ENCODE measurements at places on chromosomes 4 and X.

DNA sequence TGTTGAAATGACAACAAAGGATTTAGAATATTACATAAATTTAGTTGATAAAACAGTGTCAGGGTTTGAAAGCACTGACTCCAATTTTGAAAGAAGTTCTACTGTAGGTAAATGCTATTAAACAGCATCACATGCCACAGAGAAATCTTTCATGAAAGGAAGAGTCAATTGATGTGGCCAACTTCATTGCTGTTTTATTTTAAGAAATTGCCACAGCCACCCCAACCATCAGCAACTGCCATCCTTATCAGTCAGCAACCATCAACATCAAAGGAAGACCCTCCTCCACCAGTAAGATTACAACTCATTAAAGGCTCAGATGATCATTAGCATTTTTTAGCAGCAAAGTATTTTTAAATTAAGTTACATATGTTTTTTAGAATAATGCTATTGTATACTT lies 54.6 kb upstream of the RAB9B start:
- no peak for DNase-seq

- no peak for DNase-seq
These were observed 638 bp downstream of the BLTP1 start for GRCh38 chr4:122152711-122153226.

DNA sequence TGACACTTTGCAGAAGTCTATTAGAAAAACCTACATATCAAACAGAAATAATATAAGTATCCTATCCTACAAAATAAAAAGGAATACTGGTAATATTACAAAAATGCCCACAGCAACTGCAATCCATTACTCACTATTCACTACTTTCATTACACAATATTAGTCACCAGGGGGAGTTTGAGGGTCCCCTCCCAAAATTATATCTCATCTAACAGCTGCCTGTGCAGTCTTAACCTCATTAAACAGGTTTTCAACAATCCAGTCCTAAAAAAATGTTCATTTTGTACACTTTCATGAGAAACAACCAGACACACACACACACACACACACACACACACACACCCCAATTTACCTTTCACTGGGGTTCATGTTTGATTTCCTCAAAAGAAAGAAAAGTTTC lies 2.9 kb downstream of the CLOCK start:
- DNase-seq = no peak

GRCh38 chr4:173317004-173317403 lies 17.2 kb downstream of the HMGB2 start:
- no peak for DNase-seq

DNA sequence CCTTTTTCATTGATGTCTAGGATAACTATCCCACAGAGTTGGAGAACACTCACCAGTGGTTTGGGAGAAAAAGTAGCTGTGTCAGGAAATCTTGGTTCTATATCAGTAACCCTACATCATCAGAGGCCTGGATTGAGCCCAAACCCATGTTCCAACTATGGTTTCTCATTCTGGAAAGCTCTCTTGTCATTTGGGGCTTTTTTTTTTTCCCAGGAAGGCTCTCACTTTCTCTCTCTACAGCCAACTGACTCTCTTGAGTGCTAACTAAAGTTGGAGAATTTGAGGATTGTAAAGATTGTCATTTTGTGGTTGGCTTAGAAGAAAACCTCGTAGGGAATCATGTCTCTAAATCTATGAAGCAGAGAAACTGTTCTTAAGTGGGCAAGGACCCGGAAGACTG lies 228.2 kb upstream of the DIPK2B start:
- DNase-seq = no peak

DNA sequence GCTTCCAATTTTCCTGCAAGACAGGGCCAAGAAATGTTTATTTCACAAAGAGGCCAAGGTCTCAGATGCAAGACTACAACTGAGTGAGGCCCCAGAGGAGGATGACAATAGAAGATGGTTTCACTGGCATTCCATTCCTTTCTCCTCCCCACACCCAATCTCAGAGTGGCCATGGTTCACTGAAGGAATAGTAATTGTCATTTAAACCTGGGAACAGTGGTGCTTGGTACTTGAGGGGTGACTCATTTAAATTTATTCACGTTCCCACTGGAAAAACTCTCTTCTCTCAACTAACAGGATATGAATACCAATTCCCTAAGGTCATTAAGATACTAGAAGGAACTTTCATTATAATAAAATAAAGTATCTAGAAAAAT lies 35.3 kb upstream of the CXCL8 start:
- DNase-seq = no peak

DNA sequence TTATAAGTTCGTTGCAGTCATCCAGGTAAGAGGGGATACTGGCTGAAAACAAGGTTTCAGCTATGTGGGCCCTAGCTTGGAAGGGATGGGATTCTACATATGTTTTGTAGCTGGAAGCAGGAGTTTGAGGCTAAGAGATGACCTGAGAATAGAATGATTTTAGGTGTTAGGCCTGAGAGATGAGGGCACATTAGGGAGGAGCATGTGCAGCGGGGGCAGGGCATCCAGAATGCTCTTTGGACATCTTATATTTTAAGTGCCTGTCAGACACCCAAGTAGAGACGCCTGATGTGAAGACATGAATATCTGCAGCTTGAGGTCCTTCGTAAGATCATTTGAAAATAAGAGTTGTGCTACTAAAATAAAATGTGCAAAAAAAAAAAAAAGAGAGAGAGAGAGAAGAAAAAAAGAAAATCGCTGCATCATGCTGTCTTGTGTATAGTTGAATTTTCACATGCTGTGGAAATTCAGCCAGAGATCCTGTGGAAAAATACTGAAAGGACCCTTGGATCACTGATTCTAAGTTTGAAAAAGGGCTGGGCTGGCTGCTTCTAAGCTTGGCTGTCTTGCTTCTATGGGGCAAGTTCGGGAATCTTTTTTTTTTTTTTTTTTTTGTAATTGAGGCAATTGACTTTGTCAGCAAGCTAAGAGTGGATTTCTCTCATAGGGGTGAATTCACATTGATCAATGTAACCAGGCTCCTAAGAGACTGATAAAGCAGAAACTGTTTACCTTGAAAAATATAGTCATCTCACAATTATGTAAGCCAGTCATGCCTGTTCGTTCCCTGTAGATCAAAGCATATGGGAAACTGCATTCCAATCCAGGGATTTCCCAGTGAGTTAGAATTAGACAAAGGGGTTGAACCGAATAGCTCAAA lies 341.0 kb upstream of the GATB start:
- DNase-seq = no peak

DNA sequence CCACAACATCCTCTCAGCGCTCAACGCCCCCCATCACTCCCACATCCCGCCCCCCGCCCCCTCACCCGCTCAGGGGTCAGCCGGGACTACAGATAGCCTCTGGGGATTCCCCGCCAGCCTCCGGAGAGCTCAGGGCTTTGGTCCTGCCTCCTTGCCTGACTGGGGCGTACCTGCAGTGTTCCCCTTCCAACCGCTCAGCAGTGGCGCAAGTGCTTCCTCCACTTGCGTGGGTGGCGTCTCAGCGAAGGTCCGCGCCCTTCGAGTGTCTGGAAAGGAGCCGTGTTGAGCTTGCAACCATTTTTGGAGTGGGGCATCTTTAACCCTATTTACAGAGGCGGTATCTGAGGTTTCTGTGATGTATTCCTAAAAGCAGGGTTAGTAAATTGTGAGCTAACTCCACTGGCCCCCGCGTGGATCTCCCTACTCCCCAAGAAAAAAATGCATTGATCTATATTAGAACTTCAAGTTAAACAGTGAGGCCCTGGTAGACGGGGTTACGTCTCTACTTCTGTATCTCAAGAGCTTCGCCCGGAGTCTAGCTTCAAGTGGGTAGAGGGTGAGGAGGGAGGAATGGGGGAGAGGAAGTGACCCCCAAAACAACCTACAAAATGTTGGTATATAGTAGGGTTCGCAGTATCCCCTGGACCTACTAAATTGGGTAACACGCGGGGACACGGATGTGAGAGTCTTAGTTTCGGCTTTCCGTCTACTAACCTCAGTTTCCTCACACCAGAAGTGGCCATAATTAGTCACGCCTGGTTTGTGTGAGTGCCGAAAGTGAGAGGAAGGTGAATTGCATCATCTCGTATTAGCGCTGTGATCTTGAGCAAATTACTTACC lies 16.1 kb downstream of the NKX3-2 start:
- DNase-seq = no peak

DNA sequence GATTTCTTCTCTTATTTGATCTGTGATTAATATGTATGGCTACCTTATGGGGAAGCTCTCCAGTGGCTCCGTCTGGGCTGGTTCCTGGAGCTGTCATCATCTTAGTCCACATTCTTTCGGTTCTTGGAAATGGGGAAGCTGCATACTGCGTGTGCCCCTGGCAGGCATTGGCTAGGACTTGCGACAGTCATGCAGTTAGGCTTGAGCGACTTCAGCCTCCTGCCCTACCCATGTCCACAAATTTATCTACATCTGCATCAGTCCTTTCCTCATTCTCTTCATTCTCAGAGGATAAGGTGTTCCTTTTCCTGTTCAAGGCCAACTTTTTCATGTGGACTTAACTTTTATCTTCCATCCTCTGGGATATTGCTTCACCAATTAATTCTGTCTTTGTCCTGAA lies 214.2 kb downstream of the RELL1 start:
- no peak for DNase-seq

- peak; percentile 1 for DNase-seq
These were observed 208.9 kb downstream of the NWD2 start for GRCh38 chr4:37453281-37453998.

DNA sequence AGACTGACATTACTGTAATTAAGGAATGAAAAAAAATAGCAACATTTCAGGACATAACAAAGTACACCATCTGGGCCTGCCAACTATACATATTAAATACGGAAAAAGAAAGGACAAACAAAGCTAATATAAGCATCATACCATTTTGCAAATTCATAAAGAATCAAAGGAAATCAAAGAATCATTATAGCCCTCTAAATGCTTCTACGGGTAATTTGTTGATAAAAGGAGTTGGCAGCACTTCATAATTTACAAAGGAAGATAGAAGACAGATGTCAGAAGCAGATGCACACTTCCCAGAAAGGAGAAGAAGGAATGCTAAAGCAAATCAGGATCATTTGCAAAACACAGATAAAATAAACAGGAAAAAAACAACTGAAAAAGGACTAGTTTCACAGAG lies 1757.3 kb downstream of the PCDH7 start:
- DNase-seq = no peak

GRCh38 chr4:64000241-64000640 lies 409.0 kb downstream of the TECRL start:
- DNase-seq = no peak

GRCh38 chr4:82906469-82906868 lies 5.9 kb downstream of the THAP9 start:
- DNase-seq = no peak

GRCh38 chr4:112776535-112776934 lies 139.6 kb downstream of the LARP7 start:
- DNase-seq = no peak

DNA sequence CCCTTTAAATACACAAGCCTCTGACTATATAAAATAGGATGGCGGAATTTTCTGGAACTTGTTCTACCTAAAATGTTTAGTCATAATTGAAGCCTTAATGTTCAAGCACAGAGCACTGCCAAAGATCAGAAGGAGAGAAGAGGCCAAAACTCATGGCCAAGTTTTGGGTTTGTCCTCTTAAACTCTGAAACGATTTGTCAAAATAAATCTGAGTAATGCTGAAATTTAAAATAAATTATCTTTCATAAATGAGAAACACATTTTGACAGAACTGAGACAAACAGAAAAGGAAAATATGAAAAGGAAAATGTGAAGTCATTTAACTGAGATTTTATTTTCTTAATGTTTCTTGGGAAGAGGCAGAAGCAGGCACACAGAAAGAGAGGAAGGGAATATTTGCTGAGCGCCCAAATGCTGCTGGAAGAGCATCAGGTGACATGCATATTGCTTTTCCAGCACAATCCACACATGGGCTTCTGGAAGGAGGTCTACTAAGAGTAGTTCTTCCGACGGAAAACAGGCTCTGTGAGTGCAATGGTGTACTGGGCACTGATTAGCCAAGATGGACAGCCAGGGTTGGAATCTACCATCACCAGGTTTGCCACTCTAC lies 47.4 kb upstream of the ZNF518B start:
- no peak for DNase-seq

DNA sequence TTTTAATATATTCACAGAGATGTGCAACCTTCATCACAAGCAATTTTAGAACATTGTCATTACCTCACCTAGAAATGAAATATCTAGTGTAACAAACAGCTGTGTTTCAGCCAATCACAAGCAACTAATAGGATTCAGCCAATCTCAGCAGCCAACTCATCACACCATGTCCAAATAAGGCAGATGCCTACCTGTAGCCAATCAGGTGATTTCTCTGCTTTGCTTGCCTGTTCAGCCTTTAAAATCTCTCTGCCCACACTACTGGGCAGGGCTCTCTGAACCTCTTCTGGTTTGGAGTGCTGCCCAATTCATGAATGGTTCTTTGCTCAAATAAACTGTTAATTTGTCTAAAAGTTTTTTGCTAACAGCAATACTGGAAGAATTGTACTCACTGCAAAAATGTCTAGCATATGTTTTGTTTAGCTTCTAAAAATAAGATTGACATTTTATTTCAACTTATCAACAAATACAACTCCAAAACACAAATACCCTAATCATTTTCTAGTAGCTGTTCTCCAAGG lies 52.4 kb upstream of the IGFBP7 start:
- DNase-seq = no peak

- no peak for DNase-seq
These were observed 15.2 kb upstream of the C4orf50 start for GRCh38 chr4:6033381-6033780.
